Activated T-helper 17 cell treated with anti-CD3 and anti-CD28 coated beads, Interleukin-2, amount 50 U/mL, for 72 hours (primary cell): ENCODE measurements at places on chromosomes 2 and 18. TPM values are rescaled to one million over a fixed set of nuclear protein-coding genes. Genes with fewer than 3 reads are reported as not detected.
A peak's percentile ranks its signal among the peaks of the same experiment; 100 is the strongest.

VIL1 gene
- total RNA-seq: not detected

RNF25 gene
- 13.5 TPM for total RNA-seq

EFEMP1 gene
- total RNA-seq: not detected

GALNT14 gene
- not detected for total RNA-seq

GRB14 gene
- not detected for total RNA-seq

GBX2 gene
- total RNA-seq: not detected

AKAIN1 gene
- total RNA-seq: not detected

CFAP53 gene
- 0.61 TPM for total RNA-seq

DQX1 gene
- total RNA-seq: 0.76 TPM

DNA sequence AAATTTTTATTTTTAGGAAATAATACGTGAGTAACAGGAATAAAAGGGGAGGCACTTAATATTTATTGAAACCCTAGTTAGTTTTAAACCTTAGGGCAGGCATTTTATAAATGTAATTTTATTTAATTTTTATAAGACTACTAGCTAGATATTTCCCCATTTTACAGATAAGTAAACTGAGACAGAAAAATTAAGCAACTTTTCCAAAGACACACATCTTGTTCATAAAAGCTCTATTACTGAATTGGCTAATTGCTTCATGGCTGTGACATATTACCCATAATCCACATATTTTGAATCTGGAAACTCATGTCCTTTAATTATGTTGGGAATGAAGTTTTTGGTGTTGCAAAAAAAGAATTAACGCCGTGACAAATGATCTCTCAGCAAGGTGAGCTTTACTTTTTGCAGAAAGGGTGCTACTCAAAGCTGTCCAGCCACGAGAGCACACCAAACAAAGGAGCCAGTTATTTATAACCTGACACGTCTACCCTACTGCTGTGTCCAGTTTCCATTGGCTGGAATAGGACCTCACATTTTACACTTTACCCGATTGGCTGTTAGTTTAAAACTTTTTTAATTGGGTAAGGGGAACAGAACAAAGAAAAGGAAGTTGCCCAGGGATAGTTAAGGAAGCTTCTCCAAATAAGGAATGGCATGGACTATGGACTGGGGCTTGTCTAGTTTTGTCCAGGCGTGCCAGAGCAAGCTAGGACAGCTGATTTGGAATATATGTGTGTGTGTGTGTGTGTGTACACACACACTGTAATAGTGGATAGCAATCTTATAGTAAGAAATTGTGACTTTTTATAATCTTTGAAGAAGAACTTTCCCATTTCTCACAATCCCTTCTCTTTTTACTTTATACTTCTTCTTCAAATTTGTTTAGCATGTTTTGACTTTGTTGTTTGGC, 54.2 kb downstream of the COMMD1 start:
- H3K27ac ChIP-seq: peak overlapping the region; percentile 2
- H3K27me3 ChIP-seq: no peaks in the 10 kb centered on the region
- H3K36me3 ChIP-seq: no peaks in the 10 kb centered on the region
- H3K4me1 ChIP-seq: no peaks in the 10 kb centered on the region
- ATAC-seq: no peak

DNA sequence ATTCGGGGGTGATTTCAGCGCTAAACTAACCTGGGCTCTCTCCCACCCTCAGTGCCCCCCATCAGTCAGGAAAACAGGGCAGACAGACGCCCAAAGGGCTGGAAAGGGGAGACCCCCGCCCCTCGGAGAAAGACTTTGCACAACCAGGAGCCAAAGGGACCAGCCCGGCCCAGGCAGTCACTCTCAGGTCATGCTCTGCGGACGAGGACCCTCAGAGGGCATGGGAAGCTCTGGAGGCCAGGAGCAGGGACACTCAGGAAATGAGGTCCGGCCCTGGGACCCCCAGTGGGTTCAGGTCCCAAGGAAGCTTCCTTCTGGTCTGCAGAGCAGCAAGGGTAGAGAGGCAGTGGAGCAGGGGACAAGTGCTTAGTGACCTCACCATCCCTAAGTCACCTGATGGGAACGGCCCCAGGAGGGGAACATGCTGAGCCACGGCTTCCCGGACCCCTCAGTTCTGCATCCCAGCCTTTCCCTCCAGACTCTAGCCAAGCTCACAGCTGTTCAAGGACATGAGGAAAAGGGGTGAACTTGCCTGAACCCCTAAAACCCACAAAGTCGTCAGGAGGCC, 88.0 kb upstream of the GPC1 start:
- H3K36me3 ChIP-seq: no peaks in the 10 kb centered on the region
- no peak overlapping the region for H3K4me3 ChIP-seq
- no peak overlapping the region for H3K27ac ChIP-seq
- H3K27me3 ChIP-seq: peaks cover 4% of the 10 kb centered on the region
- H3K4me1 ChIP-seq: no peaks in the 10 kb centered on the region

- no peaks in the 10 kb centered on the region for H3K4me1 ChIP-seq
- H3K36me3 ChIP-seq: peaks cover 7% of the 10 kb centered on the region
- H3K4me3 ChIP-seq: no peak overlapping the region
- no peaks in the 10 kb centered on the region for H3K27me3 ChIP-seq
Observed at GRCh38 chr2:226963528-226963927, 127.7 kb downstream of the RHBDD1 start.

DNA sequence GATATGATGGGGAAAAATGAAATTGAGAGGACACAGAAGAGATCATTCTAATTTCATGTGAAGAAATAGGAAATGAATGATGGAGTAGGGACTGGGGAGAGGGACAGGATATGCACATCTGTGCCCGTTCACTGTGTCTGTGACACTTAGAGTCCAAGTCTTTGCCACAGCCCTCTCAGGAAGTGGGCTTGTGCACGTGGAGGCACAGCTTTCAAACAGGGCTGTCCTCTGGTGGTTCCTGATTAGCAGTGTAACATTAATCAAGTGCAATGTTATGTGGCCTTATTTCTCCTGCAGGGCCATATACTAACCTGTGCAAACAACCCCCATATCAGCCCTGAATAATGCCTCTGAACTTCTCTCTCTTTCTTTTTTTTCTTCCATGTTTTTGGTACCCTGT, 312.2 kb upstream of the FAM98A start:
- no peaks in the 10 kb centered on the region for H3K4me1 ChIP-seq
- H3K4me3 ChIP-seq: no peak overlapping the region
- H3K36me3 ChIP-seq: no peaks in the 10 kb centered on the region
- H3K27ac ChIP-seq: no peak overlapping the region
- H3K27me3 ChIP-seq: peaks cover 4% of the 10 kb centered on the region

- no peak for ATAC-seq
- peaks cover 32% of the 10 kb centered on the region for H3K36me3 ChIP-seq
- H3K4me1 ChIP-seq: peaks cover 17% of the 10 kb centered on the region
- H3K27me3 ChIP-seq: no peaks in the 10 kb centered on the region
Observed at GRCh38 chr2:135076556-135076955, 24.5 kb downstream of the RAB3GAP1 start.

DNA sequence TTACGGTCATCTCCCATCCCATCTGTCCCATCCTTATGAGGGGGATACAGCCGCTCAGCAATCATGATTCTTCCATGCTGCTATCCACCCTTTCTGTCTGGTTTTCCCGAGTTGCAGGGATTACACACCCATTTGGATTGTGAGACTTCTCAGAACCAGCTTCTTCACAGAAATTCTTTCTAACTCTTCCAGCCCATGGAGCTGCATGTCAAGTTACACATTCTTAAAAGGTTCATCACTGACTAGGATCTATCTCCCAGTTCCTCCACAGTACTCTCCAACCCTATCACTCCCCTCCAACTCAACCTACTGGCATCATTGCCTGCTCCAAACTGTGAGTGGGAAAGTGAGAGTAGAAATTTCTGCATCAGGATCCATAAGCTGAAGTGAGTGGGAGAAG, 558.2 kb upstream of the TNP1 start:
- peaks cover 3% of the 10 kb centered on the region for H3K27me3 ChIP-seq
- H3K27ac ChIP-seq: no peak overlapping the region
- no peaks in the 10 kb centered on the region for H3K36me3 ChIP-seq
- no peak for ATAC-seq

GRCh38 chr2:26345545-26346453, at the start of gene SELENOI:
TSS of gene SELENOI (plus strand) at chr2:26346143. CDS start at chr2:26346233, 90 bp downstream.
- no peaks in the 10 kb centered on the region for H3K27me3 ChIP-seq
- peaks cover 10% of the 10 kb centered on the region for H3K4me1 ChIP-seq
- peaks cover 41% of the 10 kb centered on the region for H3K36me3 ChIP-seq
- ATAC-seq: peak; percentile 97
- H3K27ac ChIP-seq: peak within 1 kb of the TSS; percentile 99

GRCh38 chr18:51390702-51391101, 193.2 kb upstream of the MEX3C start:
- no peak for ATAC-seq
- H3K27ac ChIP-seq: no peak overlapping the region
- no peak overlapping the region for H3K4me3 ChIP-seq
- no peaks in the 10 kb centered on the region for H3K4me1 ChIP-seq
- no peaks in the 10 kb centered on the region for H3K36me3 ChIP-seq

DNA sequence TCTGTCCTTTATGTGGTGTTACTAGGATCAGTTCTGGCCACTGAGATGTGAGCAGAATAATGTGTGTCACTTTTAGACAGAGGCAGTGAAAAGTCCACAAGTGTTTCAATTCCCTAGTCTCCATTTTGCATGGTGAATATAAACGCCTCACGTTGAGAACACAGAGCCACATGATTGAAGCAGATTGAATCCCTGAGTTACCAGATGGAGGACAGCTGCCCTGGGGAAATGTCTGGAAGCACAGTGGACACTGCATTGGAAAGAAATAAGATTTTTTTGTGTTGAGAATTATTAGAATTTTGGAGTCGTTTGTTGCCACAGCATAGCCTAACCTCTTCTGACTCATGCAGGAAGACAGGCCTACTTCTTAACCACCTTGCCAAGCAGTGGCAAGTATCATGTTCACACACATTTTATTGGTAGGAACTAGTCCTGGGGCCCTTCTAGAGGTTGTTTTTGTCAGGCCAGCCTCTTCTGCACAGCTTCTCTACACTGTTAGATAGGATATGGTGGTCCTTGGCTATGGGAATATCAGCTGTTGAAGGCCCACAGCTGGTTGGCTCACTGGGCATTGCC, 188.6 kb downstream of the TMEM182 start:
- H3K27ac ChIP-seq: no peak overlapping the region
- H3K36me3 ChIP-seq: no peaks in the 10 kb centered on the region
- no peaks in the 10 kb centered on the region for H3K4me1 ChIP-seq
- ATAC-seq: peak; percentile 23

DNA sequence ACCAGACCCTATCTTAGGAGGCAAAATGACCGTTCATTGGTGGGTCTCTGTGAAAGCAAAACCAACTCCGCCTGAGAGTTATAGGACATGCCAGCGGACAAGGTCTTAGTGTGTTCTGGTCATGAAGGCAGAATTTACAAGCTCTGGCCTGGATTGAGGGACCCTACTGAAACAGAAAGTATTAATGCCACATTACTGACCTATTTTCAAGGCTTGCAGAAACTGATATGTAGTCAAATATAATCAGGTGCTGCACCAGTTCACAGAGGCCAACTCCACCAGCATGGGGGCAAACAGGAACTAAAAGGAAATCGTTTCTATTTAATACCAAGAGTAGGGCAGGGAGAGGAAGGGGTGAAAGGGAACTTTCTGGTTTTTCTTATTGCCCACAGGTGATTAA, 19.7 kb downstream of the TYMS start:
- H3K27me3 ChIP-seq: no peaks in the 10 kb centered on the region
- peak overlapping the region; percentile 7 for H3K27ac ChIP-seq
- H3K4me3 ChIP-seq: no peak overlapping the region
- no peak for ATAC-seq
- peaks cover 14% of the 10 kb centered on the region for H3K4me1 ChIP-seq
- peaks cover 99% of the 10 kb centered on the region for H3K36me3 ChIP-seq

- no peaks in the 10 kb centered on the region for H3K27me3 ChIP-seq
- H3K4me3 ChIP-seq: no peak overlapping the region
- ATAC-seq: no peak
- no peak overlapping the region for H3K27ac ChIP-seq
- no peaks in the 10 kb centered on the region for H3K4me1 ChIP-seq
- H3K36me3 ChIP-seq: no peaks in the 10 kb centered on the region
Observed at GRCh38 chr2:5734859-5735520, 42.8 kb downstream of the SOX11 start.

DNA sequence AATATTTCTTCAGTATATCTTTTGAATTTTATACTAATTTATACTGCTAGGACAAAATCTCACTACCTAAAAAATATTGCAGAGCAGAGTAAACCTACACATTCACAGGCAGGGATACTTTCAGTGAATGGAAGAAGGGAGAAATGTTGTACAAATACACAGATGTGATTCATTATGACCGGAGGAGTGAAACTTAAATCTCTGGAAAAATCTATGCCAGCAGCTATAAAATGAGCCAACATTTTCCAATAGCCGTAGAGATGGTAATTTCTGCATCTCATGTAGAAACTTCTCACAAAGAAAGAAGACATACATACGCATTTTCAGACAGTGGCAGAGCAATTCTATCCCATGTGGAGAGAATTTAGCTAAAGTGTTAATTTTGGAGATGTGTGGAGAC, 54.8 kb downstream of the KCNS3 start:
- ATAC-seq: no peak
- H3K4me1 ChIP-seq: no peaks in the 10 kb centered on the region
- H3K27me3 ChIP-seq: peaks cover 5% of the 10 kb centered on the region
- H3K36me3 ChIP-seq: no peaks in the 10 kb centered on the region
- H3K4me3 ChIP-seq: no peak overlapping the region
- H3K27ac ChIP-seq: no peak overlapping the region

- ATAC-seq: no peak
- H3K4me3 ChIP-seq: no peak overlapping the region
- H3K27ac ChIP-seq: no peak overlapping the region
- H3K4me1 ChIP-seq: no peaks in the 10 kb centered on the region
Observed at GRCh38 chr2:160232905-160233475, 32.9 kb upstream of the ITGB6 start.

DNA sequence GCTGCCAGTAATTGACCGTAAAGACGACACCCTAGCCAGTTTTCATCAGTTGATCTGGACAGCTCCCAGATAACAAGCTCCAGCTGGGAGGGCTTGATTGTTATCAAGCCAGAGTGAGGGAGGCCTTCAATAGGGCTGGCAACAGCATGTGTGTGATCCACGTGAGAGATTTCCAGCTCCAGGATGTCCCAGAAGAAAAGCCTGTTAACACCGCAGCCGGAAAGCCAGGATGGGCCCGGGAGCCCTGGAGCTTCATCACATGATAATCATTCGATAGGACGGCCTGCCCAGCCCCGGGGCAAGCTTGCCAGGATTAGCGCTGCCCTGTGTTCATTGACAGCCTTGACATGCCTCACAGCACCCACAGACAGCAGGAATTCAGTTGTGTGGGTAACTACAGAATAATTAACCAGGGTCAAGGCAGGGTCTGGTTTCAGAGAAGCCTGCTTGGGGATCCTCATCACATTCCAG, 182.5 kb downstream of the C1D start:
- H3K27ac ChIP-seq: no peak overlapping the region
- no peak overlapping the region for H3K4me3 ChIP-seq
- H3K4me1 ChIP-seq: no peaks in the 10 kb centered on the region
- peaks cover 13% of the 10 kb centered on the region for H3K27me3 ChIP-seq
